ENCODE measurements at places on chromosomes 11 and 22.

DNA sequence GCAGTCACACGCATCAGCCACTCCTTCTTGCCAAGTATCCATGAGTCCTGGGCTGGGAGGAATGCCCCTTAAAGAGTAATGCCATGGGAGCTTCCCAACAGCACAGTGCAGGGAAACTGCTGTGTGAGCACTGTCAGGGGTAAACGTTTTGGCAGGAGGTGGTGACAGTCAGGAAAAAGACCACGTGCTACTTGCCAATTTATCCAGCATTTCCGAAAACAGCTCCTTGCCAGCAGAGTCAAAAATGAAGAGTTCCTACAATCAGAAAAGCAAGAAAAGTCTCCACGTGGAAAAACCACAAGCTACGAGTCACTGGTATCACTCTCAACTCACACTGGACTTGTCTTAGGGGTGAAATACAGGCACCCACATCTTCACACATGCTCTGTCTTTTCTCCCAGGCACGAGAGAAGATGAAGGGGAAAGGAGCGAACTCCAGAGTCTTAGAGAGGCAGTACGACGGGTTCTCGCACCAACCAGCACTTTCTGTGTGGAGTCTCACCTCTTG is 9.9 kb downstream of the IFT27 start:
- DNase-seq: no peak

DNA sequence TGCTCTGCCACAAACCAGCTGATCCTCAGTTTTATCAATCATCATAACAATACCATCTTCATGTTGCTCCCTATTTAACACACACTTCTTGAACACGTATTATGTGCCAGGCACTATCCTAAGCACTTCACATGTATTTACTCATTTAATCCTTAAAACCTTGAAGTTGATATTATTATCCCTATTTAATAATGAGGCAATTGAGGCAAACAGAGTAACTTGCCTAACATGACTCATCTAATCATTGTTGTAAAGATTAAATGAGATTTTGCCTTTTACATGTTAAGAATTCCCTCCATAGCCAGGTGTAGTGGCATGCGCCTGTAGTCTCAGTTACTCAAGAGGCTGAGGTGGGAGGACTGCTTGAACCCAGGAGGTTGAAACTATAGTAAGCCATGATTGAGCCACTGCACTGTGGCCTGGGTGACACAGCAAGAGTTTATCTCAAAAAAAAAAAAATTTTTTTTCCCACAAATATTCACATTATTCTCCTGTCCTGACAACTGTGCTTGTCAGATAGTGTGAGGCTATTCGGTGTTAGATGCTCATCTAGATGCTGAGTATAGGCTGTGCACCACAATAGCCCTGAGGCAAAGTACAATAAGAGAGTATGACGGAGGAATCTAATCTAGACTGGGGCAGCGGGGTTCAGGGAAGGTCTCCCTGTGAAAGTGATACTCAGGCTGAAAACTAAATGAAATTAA is 13.4 kb downstream of the CKAP5 start:
- no peak for DNase-seq

GRCh38 chr22:18994701-18995326 is 58.7 kb upstream of the PRODH start:
- DNase-seq: no peak

DNA sequence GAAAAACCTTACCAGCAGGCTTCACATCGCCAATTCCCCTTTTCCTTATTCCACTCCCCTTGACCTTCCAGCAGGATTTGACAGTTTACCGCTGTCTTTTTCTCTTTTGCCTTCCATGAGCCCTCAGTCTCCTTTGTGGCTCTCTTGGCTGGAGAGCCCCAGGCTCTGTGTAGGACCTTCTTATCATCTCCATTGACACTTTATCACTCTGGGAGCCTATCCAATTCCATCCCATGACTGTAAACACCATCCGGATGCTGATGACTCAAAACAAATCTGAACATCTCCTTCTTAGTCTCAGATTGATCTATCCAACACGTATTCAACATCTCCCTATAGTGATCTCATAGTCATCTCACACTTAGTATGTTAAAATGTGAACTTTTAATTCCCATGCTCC is 36.0 kb downstream of the HTR3A start:
- DNase-seq: no peak

- no peak for DNase-seq
Measured at GRCh38 chr11:48111891-48112290, 104.7 kb upstream of the OR4B1 start.

Measured in activated T-cell treated with anti-CD3 and anti-CD28 coated beads, Interleukin-2, amount 50 U/mL, for 24 hours (primary cell).